Activated CD4-positive, alpha-beta memory T cell treated with anti-CD3 and anti-CD28 coated beads for 36 hours (primary cell): ENCODE measurements at places on chromosomes 12 and 14.

GRCh38 chr12:102728506-102729242 is 188.4 kb downstream of the PAH start:
- no peak for DNase-seq
- H3K36me3 ChIP-seq, result no peaks in the 10 kb centered on the region
- no peak overlapping the region for H3K4me3 ChIP-seq
- H3K27ac ChIP-seq, result no peak overlapping the region
- H3K27me3 ChIP-seq, result peaks cover 2% of the 10 kb centered on the region

DNA sequence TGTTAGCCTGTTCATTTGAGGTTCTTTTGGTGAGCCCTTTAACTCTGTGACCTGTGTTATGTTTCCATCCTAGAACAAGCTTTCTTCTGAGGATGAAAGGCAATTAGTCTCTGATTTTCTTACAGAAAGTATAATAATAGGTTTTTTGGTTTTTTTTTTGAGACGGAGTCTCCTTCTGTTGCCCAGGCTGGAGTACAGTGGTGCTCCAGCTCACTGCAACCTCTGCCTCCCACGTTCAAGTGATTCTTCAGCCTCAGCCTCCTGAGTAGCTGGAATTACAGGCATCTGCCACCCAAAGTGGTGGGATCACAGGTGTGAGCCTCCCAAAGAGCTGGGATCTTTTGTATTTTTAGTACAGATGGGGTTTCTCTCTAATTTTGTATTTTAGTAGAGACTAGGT is 52.7 kb upstream of the SYNE2 start:
- H3K27me3 ChIP-seq, result no peaks in the 10 kb centered on the region
- H3K4me3 ChIP-seq, result no peak overlapping the region
- no peaks in the 10 kb centered on the region for H3K4me1 ChIP-seq
- no peak for DNase-seq

GRCh38 chr12:115943310-115943629 is 334.2 kb downstream of the MED13L start:
- H3K4me1 ChIP-seq, result no peaks in the 10 kb centered on the region
- peaks cover 2% of the 10 kb centered on the region for H3K27me3 ChIP-seq
- no peak for DNase-seq
- no peaks in the 10 kb centered on the region for H3K36me3 ChIP-seq
- no peak overlapping the region for H3K27ac ChIP-seq
- H3K4me3 ChIP-seq, result no peak overlapping the region

DNA sequence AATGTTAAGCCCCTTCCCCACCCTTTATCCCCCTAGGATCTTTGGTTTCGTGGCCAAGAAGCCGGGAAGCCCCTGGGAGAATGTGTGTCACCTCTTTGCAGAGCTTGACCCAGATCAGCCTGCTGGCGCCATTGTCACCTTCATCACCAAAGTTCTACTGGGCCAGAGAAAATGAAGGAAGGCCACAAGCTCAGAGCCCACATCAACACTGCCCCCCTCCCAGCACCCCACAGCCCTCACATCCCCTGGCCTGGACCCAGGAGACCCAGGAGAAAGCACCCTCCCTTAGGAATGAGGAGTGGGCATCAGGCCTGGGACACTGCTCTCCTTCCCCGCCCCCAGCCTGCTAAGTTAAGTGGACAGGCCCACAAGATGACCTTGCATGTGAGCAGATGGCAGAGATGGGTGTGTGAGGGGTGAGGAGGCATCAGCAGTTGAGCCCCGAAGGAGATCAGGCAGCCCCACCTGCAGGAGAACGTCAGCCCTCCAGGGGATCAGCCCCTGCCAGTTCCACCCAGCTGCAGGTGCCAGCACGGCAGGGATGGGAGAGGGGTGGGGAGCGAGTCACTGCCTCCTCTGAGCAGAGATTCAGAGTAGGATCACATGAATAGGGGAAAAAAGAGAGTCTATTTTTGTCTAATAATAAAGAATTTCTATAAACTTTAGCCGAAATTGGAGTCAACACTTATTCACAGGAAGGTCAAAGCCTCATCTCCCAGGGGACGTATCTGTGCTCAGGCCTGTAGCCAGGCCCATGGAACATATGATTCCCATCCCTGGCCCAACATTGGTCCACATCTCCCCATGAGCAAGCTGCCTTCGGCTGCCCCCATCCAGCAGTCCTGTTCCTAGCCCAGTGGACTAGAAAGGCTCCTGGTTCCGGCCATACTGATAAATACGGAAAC is 14.1 kb downstream of the TNS2 start:
- H3K4me3 ChIP-seq, result no peak overlapping the region
- H3K36me3 ChIP-seq, result peaks cover 11% of the 10 kb centered on the region
- H3K27ac ChIP-seq, result no peak overlapping the region

DNA sequence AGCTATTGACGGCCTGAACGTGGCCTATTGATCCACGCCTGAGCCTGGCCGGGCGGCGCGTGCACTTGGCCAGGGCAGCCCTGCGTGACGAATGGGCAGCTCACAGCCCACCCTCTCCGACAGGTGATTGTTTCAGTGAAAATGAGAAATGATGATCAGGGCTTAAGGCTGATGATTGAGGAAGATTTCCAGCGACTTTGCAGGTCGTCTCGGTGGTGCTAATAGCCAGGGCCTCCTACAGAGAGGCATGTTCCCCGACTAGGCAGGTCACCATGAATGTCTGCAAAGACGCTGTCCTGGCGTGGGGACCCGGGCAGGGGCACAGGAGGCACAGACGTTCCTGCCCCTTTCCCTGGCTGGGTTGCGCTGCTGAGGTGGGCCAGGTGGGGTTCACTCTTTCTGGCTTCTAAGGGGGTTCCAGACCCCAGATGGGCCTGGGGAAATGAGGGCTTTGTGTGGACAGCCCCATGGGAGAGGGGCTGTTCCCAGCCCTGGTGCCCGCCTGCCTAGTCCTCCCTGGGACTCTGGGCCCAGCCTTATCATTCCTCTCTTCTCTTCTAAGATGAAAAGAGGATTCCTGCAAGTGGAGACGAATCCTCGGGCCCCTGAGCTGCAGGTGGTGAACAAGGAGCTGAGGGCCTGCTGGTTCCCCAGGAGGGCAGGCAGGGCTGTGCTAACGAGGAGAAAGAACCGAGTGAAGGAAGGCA is 157.4 kb downstream of the KIF26A start:
- no peak overlapping the region for H3K4me3 ChIP-seq
- no peak for DNase-seq
- H3K36me3 ChIP-seq, result no peaks in the 10 kb centered on the region
- H3K27me3 ChIP-seq, result peaks cover 5% of the 10 kb centered on the region
- H3K27ac ChIP-seq, result no peak overlapping the region

DNA sequence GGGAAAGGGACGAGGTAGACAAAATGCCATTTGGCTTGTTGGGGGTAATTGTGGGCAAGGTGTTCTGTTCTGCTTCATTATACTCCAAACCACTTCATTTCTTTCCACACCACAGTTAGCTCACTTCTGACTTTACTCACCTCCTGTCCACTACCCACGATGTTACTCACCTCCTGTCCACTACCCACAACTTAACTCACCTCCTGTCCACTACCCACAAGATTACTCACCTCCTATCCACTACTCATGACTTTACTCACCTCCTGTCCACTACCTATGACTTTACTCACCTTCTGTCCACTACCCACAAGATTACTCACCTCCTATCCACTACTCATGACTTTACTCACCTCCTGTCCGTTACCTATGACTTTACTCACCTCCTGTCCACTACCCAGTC is 10.1 kb upstream of the TWF1 start:
- H3K4me1 ChIP-seq, result peaks cover 5% of the 10 kb centered on the region
- H3K27ac ChIP-seq, result no peak overlapping the region
- H3K36me3 ChIP-seq, result no peaks in the 10 kb centered on the region
- no peak for DNase-seq
- H3K4me3 ChIP-seq, result no peak overlapping the region

GRCh38 chr12:57401165-57401564 is 29.7 kb downstream of the R3HDM2 start:
- H3K27me3 ChIP-seq, result no peaks in the 10 kb centered on the region
- H3K4me1 ChIP-seq, result peaks cover 11% of the 10 kb centered on the region
- H3K36me3 ChIP-seq, result no peaks in the 10 kb centered on the region
- no peak overlapping the region for H3K27ac ChIP-seq
